ENCODE measurements at places on chromosomes 1 and 21.

- H3K4me3 ChIP-seq: no peak overlapping the region
- H3K36me3 ChIP-seq: peaks cover 14% of the 10 kb centered on the region
- no peak overlapping the region for H3K27ac ChIP-seq
- H3K4me1 ChIP-seq: 0 out of 2 replicates have a peak, but pooled peaks cover 5% of the 10 kb centered on the region
- no peak for DNase-seq
- no peaks in the 10 kb centered on the region for H3K27me3 ChIP-seq
Measured at GRCh38 chr21:25916226-25916625, 181.5 kb downstream of the GABPA start.

DNA sequence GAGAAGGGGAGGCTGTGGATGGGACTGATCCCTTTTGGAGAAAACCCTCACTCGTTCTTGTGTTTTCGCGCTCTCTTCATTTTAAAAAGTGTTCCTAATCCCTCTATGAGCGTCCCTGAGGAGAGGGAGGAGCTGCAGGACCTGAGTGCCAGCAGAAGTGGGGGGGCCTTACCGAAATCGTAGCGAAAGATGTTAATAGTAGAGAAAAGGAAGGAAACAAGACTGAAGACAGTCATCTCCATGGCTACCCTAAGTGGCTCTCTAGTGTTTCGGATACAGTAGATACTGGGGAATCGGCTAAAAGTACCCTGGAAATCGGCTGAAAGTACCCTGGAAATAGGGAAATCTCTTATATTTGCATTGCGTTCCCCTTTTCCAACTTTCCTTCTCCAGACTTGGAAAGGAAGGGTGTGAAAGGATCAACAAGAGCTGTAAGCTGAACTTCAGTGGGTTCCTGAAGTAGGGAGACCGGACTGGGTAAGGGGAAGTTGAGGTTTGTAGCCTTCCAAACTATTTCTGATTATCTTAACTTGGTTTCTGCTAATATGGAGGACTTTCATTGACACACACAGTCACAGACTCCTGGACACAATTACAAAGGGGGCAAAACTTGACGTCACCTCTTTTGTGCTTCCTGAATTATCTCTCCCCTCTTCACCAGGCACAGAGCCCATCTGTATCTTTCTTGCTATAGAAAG, 486 bp upstream of the DSTYK start:
- H3K27ac ChIP-seq: peak overlapping the region; percentile 91
- H3K4me1 ChIP-seq: peaks cover 40% of the 10 kb centered on the region
- no peak for DNase-seq

DNA sequence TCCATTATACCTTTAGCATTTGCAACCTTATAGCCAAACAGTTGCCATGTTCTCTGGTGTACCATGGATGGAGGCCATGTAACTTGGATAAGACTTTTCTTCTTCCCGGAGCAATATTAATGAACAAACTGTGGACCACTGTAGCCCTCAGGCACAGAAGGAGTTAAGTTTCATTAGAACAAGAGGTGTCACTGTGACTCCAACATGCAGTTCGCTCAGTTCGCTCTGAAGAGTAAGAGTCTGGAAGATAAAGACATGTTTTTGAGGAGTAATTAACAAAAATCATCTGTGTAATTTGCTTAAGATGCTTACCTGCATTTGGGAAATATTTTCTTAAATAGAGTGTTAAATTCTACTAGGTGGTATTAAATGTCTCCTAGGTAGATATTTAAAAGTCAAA, 4.1 kb downstream of the KIF26B start:
- H3K4me3 ChIP-seq: no peak overlapping the region
- peaks cover 20% of the 10 kb centered on the region for H3K36me3 ChIP-seq
- H3K27ac ChIP-seq: no peak overlapping the region
- peaks cover 8% of the 10 kb centered on the region for H3K4me1 ChIP-seq
- DNase-seq: no peak

DNA sequence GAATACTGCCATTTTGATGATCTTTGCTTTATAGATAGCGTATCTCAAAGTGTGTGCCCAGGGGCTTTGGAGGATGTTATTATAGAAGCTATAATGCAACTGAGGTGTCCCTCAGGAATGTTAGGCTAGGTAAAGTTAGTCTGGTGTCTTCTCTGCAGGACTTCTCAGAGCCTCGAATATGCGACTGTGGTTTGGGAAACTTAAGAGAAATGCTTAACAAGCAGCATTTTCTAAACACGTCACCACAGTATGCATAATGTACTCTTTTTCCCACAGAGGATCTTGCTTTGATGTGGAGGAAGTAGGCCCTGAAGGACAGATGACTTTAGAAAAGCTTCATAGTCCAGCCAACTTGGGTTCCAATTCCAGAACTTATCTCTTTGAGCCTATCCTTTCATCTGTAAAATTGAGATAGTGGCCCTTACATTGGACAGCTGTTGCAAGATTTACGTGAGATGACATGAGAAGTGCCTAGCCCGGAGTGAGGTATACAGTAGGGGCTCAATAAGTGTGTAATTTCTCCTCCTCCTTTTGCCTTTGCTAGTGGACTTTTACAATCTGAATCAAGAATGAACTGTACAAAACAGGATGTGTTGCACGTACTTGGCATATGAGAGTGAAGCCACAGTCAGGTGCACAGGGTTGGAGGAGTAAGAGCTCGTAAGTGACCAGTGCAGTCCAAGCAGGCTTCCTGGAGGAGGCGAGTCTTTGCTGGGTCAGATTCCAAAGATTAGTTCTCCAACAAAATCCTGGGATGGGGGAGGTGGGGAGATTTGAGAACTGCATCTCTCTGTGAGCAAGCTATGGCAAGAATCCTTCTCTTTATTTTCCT, 29.7 kb upstream of the TRABD2B start:
- no peaks in the 10 kb centered on the region for H3K36me3 ChIP-seq
- no peak for DNase-seq
- H3K4me3 ChIP-seq: no peak overlapping the region
- H3K27me3 ChIP-seq: no peaks in the 10 kb centered on the region

GRCh38 chr1:244865028-244865371, 657 bp upstream of the HNRNPU start:
- peaks cover 8% of the 10 kb centered on the region for H3K27me3 ChIP-seq
- H3K4me1 ChIP-seq: peaks cover 32% of the 10 kb centered on the region
- peak overlapping the region; percentile 94 for H3K27ac ChIP-seq
- peaks cover 31% of the 10 kb centered on the region for H3K36me3 ChIP-seq
- peak overlapping the region; percentile 98 for H3K4me3 ChIP-seq

- no peak overlapping the region for H3K27ac ChIP-seq
- peaks cover 23% of the 10 kb centered on the region for H3K36me3 ChIP-seq
- H3K4me1 ChIP-seq: peaks cover 44% of the 10 kb centered on the region
- no peak overlapping the region for H3K4me3 ChIP-seq
- DNase-seq: no peak
- H3K27me3 ChIP-seq: peaks cover 1% of the 10 kb centered on the region
Measured at GRCh38 chr1:78547081-78547480, 56.3 kb downstream of the PTGFR start.
